Activated CD8-positive, alpha-beta memory T cell treated with anti-CD3 and anti-CD28 coated beads for 1 hour (primary cell): ENCODE measurements at places on chromosomes 2 and 18.

DNA sequence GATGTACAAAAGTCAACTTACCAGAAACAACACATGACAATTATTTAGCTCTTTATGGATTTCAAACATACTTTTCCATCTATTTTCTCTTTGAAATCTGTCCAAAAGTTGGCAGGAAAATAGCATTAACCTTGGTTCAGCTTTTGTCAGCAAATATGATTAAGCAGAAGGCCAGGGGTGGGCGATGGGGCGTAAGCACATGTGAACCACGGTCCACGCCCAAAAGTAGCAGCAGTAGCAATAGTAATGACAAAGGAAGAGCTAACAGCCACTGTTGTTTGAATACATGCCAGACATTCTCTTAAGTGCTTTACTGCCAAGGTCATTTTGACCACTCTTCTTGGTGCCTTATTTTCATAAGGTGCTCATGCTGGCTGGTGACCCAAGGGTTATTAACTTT, 73.5 kb downstream of the ANTXR1 start:
- DNase-seq: no peak

GRCh38 chr2:126771094-126771493, 115.1 kb downstream of the GYPC start:
- DNase-seq: no peak

DNA sequence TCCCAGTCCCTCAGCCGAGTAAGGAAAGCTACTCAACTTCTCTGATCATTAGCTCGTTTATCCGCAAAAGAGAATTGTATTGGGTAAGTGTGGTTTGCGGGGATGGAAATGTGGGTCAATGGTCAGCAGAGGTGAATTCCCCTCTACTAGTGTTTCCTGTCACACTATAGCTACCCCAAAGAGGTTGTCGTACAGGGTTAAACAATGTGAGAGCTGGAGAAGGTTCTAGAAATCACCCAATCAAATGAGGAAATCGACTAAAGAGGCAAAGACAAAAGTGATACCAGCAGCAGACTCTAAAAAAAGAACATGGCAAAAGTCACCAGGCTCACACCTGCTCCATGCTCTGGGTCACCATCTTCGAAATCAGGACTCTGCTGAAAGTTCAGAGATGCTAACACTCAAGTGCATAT, 144.7 kb upstream of the ITGA4 start:
- no peak for DNase-seq

DNA sequence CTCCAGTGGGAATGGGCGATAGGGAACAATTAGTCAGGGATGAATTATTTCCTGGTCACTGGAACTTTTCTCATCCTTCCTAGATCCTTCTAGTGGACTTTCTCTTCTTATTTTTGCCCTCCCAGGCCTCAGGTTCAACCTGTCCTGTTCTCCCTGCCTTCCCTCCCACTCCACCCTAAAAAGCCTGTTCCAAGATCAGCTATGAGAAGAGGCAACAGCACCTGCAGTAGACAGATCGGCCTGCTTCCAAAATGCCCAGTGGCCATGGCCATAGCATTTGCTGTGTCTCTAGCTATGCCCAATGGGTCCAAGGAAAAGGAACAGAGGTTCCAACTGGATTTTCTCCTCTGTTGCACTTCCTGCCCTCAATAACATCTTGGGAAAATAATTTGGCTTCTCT, 16.5 kb upstream of the KCNF1 start:
- no peak for DNase-seq

GRCh38 chr2:85088921-85089320, 44.3 kb upstream of the TCF7L1 start:
- DNase-seq: no peak

DNA sequence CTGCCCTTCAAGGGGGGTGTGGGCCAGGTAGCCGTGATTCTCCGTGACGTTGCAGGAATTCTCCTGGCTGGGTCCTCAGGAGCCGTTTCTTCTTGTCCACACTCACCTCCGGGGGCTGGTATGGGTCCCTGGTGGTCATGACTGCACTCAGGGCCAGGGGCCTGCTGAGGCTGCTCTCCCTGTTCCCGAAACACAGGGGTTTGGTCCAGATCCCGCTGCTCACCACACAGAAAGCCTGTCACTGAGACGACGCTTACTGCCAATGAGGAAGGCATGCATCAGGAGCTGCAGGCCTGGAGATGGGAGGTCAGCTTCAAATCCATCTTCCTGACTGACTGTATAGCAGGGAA, 160.7 kb downstream of the RTP5 start:
- DNase-seq: no peak

DNA sequence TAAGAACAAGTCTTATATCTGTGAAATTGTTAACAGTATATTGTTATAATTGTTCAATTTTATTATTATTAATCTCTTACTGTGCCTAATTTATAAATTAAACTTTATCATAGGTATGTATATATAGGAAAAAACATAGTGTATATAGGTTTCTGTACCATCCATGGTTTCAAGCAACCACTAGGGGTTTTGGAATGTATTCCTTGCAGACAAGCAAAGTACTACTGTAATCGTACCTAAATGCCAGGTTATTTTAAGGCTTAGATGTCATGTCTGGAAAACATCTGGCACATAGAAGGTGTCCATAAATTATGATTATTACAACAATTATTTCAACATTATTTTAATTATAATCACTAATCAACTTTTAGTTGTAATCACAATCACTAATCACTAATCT, 8.4 kb downstream of the ITSN2 start:
- DNase-seq: no peak

- DNase-seq: no peak
These were observed 257.5 kb downstream of the RND3 start for GRCh38 chr2:150230004-150230403.

DNA sequence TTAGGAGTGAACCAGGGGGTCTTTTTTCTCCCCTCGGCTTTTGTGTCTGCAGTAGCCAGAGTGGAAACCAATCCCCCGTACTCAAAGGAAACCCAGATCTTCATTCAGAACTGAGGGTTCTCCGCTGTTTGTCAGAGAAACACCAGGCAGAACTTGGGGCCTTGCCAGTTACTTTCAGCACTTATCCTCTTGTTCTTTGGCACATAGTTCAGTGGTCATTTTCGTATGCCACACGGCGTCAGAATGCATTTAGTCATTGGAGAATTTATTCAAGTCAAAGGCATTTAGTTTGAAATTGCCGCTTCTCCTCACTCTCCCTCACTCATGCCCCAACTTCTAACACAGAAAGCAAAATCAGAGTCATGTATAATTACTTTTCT, 102.9 kb downstream of the CABLES1 start:
- DNase-seq: no peak
